ENCODE measurements at places on chromosomes 3 and 15.

GRCh38 chr3:150330872-150331271 is 77.2 kb upstream of the TSC22D2 start:
- DNase-seq = no peak

GRCh38 chr3:127226946-127227842 is 34.3 kb downstream of the PRR23E start:
- no peak for DNase-seq

- DNase-seq = no peak
Observed at GRCh38 chr3:125292015-125292414, 79.5 kb upstream of the SLC12A8 start.

DNA sequence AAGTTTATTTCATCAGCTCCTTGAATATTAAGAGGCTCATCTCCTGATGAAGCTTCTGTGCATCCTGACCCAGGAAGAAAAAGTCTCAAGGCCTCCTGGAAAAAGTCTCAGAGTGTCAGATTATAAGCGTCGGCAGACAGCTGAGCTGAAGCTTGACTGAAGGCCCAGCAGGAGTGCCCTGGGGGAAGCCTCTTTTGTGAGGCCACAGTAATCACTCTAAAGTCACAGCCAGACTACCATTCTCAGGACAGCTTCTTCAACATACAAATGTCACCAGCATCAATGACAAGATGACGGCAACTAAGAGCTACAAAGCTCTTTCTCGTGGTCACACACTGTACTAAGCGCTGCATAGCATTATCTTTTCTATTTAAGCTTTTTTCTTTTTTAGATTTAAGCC is 72.7 kb upstream of the LRRN1 start:
- no peak for DNase-seq

DNA sequence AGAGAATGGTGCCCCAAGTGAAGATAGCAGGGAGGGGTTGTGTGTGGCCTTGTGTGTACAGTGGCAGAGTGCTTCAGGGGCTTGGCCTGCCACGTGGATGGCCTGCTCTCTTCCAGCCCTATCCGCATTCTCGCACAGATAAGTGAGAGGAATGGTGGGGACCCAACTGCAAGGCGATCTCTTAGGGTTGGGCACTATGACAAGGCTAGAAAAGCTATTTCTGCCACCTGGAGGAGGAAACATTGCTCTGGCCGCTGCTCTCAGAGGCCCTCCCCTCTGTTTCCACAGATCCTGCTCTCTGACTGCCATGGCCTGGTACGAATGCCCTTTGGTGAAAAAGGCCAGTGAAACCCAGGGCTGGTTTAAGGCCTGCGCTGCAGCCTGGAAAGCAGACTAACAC is 20.6 kb downstream of the EEFSEC start:
- no peak for DNase-seq

GRCh38 chr3:30145281-30145680 is 461.1 kb upstream of the TGFBR2 start:
- no peak for DNase-seq

DNA sequence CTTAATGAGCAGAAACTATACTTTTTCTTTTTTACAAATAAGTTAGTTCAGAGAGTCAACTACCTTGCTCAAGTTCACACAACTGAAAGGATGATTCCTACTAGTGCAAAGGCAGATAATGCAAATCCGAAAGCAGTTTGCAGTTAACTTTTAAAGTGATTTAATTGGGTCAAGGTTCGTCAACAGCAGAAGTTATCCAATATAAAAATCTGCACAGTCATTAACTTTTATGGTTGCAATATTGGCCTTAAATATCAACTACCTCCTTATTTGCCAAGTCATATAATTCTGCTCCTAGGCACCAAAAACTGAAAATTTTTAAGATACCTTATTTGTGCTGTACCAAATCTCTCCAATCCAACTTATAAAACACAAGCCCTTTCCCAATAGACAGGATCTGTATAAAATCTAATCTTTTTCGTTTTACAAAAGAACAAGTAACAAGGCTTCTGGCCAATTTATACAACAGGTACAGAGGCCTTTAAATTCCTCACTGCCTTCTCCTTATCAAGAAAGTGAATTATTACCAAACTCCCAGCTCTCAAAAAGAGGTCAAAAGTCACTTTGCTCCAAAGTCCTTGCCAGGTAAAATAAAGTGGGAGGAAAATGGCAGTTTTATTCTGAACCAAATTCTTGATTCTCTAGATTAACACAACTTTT is 416.6 kb upstream of the NECTIN3 start:
- no peak for DNase-seq

GRCh38 chr3:72848703-72849081 is 447 bp upstream of the SHQ1 start:
- no peak for DNase-seq

- no peak for DNase-seq
Observed at GRCh38 chr15:38195191-38195901, 57.3 kb upstream of the SPRED1 start.

- no peak for DNase-seq
Observed at GRCh38 chr3:126267169-126267975, 87.0 kb upstream of the ALDH1L1 start.

- DNase-seq = no peak
Observed at GRCh38 chr3:100402256-100402655, 917 bp downstream of the LNP1 start.

GRCh38 chr15:64571857-64572291 is 111.5 kb downstream of the ZNF609 start:
- no peak for DNase-seq

GRCh38 chr15:27219636-27220035 is 248.7 kb downstream of the GABRG3 start:
- DNase-seq = no peak

- no peak for DNase-seq
Observed at GRCh38 chr3:197847866-197848401, 56.9 kb downstream of the LRCH3 start.

DNA sequence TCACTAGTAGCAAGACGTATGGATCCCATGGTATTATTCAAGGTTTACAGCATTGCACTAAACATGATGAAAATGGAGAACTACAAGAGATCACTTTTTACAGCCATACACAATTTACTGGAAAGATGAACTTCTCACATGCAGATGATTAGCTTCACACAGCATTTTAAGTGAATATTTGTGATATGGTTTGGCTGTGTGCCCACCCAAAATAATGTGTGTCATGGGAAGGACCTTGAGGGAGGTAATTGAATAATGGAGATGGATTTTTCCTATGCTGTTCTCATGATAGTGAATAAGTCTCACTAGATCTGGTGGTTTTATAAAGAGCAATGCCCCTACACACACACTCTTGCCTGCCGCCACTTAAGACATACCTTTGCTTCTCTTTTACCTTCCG is 662.0 kb upstream of the CCDC54 start:
- no peak for DNase-seq

DNA sequence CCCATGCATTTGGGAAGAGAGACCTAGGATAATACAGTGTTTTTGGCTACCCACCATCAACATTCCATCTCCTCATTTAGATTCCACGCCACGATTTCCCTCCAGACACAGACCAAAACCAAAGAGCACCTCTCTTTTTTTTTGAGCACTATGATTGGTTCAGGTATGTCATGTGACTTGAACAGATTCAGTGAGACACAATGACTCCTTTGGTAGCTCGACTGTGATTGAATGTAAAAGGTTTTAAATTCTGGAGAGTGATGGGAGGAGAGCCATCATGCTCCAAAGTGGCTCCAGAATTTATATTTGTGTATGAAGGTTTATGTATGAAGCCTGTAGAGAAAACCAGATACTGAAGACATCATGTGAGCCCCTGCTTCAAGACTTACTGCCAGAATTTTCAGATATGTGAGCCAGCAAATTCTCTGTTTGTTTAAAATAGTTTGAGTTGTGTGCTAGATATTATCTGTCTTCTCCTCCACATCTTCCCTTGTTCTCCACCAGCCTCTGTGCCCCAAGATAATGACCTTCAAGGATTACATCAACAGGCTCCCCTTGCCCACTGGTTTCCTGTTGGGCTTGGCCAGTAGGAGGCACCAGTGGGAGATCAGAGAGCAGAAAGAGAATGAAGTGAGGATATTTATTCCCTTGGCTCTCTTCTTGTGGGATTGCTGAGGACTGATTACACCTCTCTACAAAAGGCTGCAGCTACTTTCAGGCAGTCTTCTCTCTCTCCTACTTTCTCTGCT is 12.5 kb downstream of the MYD88 start:
- no peak for DNase-seq

GRCh38 chr3:57025237-57025636 is 35.2 kb upstream of the SPATA12 start:
- DNase-seq = no peak

- DNase-seq = no peak
Observed at GRCh38 chr3:71010726-71011455, 572.6 kb downstream of the FOXP1 start.

- DNase-seq = no peak
Observed at GRCh38 chr3:192935441-192935840, 17.8 kb upstream of the MB21D2 start.

- DNase-seq = no peak
Observed at GRCh38 chr15:88400084-88400483, 67.1 kb downstream of the MRPL46 start.

GRCh38 chr3:112814266-112814665 is 32.4 kb downstream of the CD200R1L start:
- no peak for DNase-seq

- DNase-seq = no peak
Observed at GRCh38 chr3:77871436-77871835, 831.5 kb downstream of the ROBO2 start.

GRCh38 chr3:166444756-166445155 is 607.5 kb upstream of the BCHE start:
- no peak for DNase-seq

DNA sequence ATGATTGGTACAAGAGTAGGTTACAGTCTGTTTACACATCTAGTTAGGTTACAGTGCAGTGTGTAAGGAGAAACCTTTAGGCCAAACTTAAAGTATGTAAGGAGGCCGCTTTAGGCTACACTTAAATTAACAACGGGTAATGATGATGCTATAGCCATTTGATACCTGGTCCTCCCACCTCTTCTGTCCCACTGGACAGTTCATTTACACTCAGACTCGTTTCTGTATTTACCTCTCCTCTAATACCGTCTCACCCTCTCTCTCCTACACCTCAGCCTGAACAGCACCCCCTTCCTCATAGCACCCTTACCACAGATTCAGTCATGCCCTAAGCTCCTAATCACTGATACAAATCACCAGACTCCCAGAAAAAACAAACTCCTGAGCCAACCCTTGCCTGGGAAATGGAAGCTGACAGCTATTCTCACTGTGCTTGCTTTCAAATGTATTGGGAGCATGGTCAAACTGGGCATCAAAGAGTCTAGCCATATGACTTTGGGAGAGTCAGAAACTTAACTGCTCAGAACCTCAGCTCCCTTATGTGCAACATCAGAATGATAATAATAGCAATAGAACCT is 241.3 kb upstream of the SETMAR start:
- no peak for DNase-seq

DNA sequence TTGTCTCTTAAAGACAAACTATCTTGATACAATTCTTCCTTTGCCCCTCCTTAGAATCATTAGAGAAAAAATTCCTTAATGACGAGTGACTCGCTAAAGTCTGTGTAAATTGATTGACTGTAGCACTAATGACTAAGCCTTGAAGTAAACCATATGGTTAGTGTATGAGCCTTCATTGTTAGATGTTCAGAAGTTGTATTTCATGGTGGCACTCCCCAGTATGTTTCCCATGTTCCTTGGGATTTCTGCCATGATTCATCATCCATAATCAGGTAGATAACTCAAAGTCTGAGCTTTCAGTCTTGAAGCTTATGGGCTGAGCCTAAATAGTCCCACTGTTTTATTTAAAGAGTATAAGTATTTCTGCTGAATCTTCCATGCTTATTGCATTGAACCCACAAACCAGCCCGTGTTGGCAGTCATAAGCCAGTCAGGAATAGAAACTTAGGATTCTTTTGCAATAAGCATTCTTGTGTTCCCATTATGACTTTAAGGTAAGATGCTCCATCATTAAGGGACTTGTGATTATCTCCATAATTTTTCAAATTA is 371.2 kb upstream of the RARB start:
- DNase-seq = no peak

GRCh38 chr15:42547918-42548248 is 710 bp downstream of the LRRC57 start:
- DNase-seq = no peak

GRCh38 chr15:36959746-36960145 is 140.6 kb downstream of the MEIS2 start:
- no peak for DNase-seq

DNA sequence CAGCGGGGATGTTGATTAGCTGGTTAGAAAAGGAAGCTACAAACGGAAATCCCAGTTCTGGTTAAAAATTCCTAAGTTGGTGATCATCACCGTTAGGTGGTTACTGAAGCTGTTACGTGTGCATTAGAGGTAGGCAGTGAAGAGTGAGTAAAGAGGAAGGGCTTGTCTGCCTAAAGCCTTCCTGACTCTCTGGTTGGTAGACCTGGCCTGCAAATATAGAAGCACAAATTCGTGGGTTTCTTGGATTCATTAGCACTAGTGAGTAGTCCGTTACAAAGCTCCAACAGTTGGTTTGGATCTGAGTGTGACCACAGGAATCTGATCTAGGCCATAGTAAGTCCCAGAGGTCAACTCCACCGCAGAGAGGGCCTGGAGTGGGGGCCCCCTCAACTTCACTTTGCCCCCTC is 174.0 kb upstream of the TP63 start:
- DNase-seq = no peak

DNA sequence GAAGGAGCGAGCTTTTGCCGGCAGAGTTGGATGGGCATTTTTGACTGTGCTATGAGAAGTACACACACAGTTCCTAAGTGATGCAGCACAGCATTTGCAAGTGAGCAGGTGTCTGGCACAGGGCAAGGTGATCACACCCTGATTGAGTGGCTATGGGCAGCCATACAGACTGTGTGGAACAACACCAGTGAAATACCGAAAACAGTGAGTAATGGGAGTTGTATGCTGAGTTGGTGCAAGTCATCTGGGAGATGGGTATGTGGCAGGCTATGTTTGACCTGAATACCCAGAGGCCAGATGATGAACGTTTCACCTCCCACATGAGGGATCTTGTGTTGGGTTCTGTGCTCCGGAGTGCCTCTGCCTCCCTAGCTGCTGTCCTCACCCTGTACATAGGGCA is 53.5 kb upstream of the TIPARP start:
- DNase-seq = no peak

- DNase-seq = no peak
Observed at GRCh38 chr3:56042326-56042951, 425.8 kb downstream of the ERC2 start.
